ENCODE measurements at places on chromosomes 6 and 20.

DNA sequence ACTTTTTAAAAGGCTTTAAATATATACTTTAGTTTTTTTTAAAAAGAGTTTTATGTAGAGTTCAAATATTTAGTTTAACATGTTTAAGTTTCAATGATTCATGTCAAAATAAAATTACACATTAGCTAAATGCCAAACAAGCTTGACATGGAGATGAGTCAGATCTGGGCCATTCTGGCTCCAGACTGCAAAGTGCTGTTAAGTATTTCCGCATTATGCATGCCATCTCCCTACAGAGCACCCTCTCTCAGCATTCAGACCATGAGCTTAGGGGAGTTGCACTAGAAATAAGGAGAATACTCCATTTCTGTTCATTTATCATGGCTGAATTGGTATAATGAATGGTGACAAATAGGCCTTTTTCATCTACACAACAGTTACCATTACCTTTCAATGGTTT is 21.5 kb upstream of the HS3ST5 start:
- peak; percentile 62 for DNase-seq

GRCh38 chr6:24154121-24154520 is 28.1 kb downstream of the NRSN1 start:
- no peak for DNase-seq

DNA sequence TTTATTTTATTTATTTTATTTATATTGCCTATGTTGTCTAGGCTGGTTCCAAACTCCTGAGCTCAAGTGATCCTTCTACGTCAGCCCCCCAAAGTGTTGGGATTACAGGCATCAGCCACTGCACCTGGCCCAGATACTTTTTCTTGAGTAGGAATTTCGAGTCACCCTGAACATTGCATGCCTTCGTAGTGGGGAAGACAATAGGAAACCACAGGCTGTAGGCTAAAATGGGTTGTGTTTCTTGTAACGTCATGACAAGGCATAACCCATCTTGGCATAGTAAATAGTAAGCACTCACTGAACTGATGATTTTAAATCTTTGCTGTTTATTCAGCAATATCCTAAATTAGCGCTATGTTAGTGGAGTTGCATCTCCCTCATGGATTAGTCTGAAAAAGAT is 34.9 kb downstream of the PTPN1 start:
- DNase-seq: peak; percentile 54

DNA sequence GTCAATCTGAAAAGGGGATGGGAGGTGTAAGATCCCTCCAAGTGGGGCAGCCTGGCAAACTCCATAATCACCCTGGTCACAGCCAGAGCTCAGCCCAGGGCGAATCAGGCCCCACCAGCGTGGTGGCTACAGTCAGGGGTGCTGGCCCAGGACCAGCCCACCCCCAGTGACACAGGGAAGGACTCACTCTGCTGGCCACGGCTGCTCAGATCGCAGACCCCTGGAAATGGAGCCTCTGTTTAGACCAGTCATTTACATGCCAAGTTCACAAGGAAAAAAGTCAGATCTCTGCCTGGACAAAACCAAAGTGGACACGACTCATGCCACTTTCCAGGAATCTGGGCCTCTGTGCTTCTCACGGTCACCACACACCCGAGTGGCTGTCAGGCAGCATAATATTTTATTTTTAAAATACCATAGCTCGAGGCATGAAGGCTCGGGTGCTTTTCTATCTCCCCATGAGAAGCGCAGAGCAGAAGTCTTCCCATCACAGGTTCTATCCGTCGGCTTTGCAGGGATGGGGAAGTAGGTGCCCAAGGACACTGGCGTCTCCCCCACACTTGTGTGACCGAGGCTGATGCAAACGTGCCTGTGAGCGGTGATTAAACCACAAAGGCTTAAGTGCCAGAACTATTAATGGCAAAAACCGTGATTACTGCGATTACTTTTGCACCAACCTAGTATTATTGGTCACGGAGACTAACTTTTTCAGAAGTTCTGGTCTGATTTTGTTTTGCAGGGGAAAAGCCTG is 13.0 kb downstream of the PXDC1 start:
- no peak for DNase-seq

- no peak for DNase-seq
These were observed 145.1 kb upstream of the IMPG1 start for GRCh38 chr6:76217606-76218005.

DNA sequence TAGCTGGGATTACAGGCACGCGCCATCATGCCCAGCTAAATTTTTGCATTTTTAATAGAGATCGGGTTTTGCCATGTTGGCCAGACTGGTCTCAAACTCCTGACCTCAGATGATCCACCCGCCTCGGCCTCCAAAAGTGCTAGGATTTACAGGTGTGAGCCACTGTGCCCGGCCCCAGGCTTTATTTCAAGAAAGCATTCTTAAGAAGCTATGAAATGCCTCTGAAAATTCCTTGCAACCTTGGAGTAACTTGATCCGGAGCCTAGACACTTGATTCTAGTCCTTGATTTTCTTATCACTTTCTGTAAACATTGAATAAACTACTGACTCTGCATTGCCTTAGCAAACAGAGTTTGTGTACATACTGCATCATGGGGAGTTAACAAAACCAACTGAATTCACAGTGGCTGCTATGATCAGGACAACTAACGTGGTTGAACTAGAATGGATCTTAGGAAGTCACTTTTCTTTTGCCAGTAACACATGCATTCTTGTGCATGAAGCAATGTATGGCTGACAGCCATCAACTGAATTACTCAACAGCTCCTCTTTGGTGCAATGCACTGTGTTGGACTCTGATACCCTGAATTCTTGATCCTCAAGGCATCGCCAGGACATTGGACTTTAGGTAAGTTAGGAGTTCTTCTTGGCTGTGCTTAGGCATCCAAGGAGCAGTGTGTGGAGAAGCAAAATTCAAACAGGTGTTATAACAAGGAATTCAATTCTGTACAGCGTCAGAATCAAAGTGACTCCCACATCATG is 102.8 kb upstream of the TMEM170B start:
- DNase-seq: no peak

GRCh38 chr20:23410916-23411695 is 10.2 kb downstream of the NAPB start:
- no peak for DNase-seq

GRCh38 chr6:4032475-4032874 is 46.5 kb downstream of the FAM217A start:
- DNase-seq: no peak

- no peak for DNase-seq
These were observed 136.9 kb upstream of the SLC22A16 start for GRCh38 chr6:110613356-110613755.

- no peak for DNase-seq
These were observed 69.1 kb downstream of the FOXA2 start for GRCh38 chr20:22515264-22515663.

- DNase-seq: no peak
These were observed 478.5 kb downstream of the QKI start for GRCh38 chr6:163892824-163893561.

DNA sequence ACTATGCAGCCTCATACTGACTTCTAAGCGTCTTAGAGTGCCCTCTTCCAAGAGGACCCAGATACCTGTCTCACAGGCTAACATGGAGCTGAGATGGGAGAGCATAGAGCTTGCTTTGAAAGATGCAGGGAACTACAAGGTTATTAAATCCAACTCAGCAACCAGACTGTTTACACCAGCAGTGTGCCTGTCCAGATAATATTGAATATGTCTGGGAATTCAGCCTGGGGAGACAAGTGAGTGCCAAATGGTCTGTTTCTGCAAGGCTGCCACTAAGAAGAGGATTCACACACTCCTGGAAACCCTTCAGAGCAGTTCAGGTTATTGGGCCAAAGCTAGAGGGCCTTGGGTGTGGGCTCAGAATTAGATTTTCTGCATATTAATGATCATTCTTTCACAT is 547.8 kb downstream of the PTPRT start:
- DNase-seq: no peak

DNA sequence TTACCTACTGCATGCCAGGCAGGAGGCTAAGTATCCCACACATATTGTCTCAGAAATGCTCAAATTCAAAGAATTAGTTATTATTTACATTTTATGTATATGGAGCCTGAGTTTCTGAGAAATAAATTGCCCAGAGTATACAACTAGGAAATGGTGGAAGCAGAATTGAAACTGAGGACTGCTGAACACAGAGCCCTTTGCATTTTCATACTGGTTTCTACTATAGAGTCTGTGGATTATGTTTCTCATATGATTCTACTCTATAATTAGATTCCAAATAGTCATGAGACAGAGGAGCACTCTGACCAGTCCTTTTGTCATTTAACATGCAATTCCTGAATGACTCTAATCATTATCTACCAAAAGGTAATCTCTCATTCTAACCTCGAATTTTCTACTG is 254.3 kb downstream of the LMBRD1 start:
- DNase-seq: no peak

DNA sequence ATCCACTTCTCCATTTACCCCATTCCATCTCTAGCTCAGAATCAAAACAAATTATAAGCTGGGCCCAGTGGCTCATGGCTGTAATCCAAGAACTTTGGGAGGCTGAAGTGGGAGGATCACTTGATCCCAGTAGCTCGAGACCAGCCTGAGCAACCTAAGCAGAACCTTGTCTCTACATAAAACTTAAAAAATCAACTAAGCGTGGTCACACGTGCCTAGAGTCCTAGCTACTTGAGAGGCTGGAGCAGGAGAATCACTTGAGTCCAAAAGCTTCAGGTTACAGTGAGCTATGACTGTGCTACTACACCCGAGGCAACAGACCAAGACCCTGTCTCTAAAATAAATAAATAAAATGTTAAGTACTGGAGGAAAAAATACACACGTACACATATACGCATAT is 74.7 kb upstream of the RUNX2 start:
- no peak for DNase-seq

GRCh38 chr20:48630342-48631075 is 197.3 kb downstream of the PREX1 start:
- peak; percentile 76 for DNase-seq

- DNase-seq: no peak
These were observed 18.4 kb downstream of the THBS2 start for GRCh38 chr6:169235286-169235685.

DNA sequence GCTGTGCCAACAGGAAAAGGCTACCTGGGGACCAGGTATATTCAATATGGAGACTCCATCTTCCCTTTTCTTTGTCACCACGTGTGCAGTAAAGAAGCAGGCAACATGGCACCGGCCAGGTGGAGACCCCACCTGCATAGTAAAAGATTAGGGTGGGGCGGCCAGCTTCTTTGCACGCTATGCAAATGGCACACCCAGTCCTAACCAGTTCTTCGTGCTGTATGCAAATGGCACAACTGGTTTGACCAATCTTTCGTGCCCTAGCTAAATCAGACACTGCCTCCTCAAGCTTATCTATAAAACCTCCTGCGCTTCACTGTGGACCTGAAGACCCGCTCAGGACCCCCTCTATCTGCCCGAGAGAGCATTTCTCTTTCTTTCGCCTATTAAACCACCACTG is 88.8 kb upstream of the EZR start:
- peak; percentile 34 for DNase-seq

GRCh38 chr20:17636523-17637412 is 45.3 kb downstream of the RRBP1 start:
- DNase-seq: peak; percentile 59

DNA sequence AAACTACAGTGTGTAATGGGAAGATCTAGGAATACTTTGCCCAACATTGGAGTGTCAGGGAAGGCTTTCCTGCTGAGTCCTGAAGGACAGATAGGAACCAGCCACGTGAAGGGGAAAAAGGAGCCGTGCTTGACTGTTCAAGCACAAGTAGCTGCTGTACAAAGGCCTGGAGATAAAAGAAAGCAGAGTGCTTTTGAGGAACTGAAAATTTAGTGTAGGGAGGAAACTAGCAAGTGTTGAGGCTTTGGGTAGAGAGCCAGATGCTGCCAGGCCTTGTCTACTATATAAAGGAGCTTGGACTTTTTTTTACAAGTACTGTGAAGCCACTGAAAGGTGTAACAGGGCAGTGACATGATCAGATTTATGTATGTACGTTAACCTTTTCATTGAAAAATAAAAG is 39.0 kb downstream of the DSE start:
- no peak for DNase-seq

DNA sequence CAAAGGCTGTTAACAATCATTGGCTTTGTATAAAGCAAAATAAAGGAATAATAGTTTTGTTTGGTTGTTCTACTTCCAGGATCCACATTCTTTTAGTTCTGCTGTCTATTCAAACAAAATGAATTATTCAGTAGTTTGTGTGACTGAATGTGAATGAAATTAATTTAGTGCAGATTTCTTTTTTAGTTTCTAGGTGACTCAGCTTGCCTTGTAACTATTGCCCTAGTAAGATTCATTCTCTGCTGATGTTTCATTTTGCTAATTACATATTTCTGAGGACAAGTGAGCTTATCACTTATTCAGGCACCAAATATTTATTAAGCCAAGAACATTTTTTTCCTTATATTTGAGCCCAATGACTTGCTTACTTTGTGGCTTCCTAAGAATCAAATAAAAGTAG is 46.5 kb upstream of the RIPOR2 start:
- no peak for DNase-seq

DNA sequence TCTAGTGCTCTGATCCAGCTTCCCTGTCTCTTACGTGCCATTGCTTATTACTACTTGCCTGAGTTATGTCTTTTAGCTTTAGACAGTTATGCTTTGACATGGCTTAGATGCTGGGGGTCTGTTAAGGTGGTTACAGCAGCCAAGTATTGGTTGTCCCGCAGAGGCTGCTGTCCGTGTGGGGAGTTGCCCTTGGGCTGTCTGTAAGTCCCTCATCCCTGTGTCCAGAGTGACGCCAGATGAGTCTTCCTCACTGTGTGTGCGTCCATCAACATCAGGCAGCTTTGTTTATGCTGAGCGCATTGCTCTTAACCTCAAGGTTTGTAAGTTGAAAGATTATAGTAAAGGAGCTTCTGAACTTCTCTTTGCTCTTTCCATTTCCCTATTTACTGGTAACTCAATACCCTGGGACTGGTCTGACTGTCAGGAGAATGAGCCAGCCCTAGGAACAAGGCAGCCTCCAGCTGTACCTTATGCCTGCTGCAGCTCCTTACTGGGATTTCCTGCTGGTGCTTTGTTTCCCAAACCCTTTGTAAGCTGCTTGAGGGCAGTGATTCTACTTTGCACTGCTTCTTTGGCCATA is 7.2 kb downstream of the FAM120B start:
- DNase-seq: peak; percentile 46

GRCh38 chr6:140393665-140394540 is 1019.5 kb upstream of the CITED2 start:
- no peak for DNase-seq

GRCh38 chr20:61964675-61965605 is 100.7 kb downstream of the TAF4 start:
- DNase-seq: peak; percentile 37

DNA sequence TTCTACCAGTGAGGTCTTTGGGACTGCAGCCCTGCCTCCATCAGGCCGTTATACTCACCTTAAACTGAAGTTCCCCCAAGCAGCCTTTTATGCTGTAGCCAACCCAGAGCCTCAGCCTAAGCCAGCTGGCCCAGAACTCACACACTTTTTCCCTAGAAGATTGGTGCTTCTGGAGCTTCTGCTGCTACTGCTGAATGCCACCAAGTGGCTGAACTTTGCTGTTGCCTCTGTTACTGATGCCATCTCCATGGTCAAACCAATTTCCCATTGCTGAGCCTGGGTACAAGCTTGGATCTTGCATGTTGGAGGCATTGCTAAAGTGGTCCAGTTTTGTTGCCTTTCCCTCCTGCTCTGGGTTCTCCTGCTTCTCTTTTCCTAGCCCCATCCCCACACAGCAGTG is 15.0 kb upstream of the TBX18 start:
- no peak for DNase-seq
